SJCRH30 (cell line): ENCODE measurements at places on chromosomes 4 and X. TPM values are rescaled to one million over a fixed set of nuclear protein-coding genes. Genes with fewer than 3 reads are reported as not detected.

Gene TRIM61
- not detected in 2 replicates for total RNA-seq

Gene CD99
- 156 and 166 TPM in 2 replicates for total RNA-seq

Gene PDGFC
- 14.1 and 14.6 TPM in 2 replicates for total RNA-seq

Gene TMEM150C
- total RNA-seq: 0.65 and 0.66 TPM in 2 replicates

Gene ASB5
- total RNA-seq: 6.4 and 7.3 TPM in 2 replicates

Gene SYTL5
- 0.25 and 0.28 TPM in 2 replicates for total RNA-seq

Gene HPRT1
- total RNA-seq: 20.6 and 24.0 TPM in 2 replicates

Gene RTL3
- 0.05 TPM in 1 of 2 replicates, not detected in the other for total RNA-seq

Gene SLC16A2
- 46.0 and 49.3 TPM in 2 replicates for total RNA-seq

Gene ARHGEF38
- not detected in 2 replicates for total RNA-seq

Gene FAM133A
- total RNA-seq: not detected in 2 replicates

Gene THAP9
- 13.0 and 15.3 TPM in 2 replicates for total RNA-seq

DNA sequence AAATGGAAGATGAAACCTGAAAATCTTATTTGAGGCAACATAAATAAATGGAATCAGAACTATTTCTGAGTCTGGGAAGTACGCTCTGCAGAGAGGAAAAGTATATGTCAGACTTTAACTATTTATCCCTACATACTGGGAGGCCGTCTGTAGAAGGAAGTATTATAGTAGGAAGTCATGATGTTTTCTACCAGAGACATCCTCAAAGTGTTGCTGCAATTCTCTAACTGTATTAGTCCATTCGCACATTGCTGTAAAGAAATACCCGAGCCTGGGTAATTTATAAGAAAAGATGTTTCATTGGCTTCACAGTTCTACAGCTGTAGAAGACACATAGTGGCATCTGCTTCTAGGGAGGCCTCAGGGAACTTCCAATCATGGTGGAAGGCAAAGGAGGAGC is 88.7 kb upstream of the TBL1X start:
- DNase-seq: no peak

DNA sequence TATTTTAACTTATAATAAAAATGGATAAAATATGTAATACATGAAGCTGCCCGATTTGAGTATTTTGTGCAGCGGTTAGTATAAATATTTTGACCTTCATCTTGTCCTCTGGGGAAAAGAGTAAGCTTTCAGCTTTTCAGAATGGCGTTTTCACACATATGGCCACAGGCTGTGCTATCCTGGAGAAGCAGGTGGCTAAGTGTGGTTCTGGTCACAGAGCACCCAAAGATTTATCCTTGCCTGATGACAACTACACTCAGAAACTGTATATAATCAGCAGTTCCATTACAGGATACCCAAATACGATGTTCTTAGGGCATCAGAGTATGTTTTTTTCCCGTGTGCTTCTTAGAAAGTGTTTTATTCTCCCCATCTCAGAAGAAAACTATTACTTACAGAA is 42.3 kb upstream of the ANK2 start:
- peak; percentile 11 for DNase-seq

DNA sequence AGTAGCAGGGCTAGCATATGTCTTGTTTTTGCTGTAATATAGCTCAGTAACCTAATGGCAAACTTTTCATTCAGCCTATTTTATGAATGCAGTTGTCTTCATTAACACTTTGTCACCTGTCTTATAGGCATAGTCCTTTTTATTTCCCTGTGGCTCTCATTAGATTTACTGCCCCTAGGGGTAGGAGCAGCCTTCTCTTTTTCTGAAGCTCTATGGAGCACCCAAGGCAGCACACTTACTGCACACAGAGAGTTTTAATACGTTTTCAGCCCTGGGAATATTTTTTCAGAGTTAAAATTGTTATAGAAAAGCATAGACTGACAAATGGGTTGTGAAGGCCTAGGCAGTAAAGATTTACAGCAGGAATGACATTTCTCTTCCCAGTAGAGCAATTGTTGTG is 406.8 kb downstream of the TMA16 start:
- no peak for DNase-seq

GRCh38 chr4:88158489-88159228 is at the start of gene ABCG2:
ABCG2 (minus strand) TSS chr4:88158639; CDS start chr4:88139995, 18,644 bp downstream.
- peak; percentile 24 for DNase-seq

DNA sequence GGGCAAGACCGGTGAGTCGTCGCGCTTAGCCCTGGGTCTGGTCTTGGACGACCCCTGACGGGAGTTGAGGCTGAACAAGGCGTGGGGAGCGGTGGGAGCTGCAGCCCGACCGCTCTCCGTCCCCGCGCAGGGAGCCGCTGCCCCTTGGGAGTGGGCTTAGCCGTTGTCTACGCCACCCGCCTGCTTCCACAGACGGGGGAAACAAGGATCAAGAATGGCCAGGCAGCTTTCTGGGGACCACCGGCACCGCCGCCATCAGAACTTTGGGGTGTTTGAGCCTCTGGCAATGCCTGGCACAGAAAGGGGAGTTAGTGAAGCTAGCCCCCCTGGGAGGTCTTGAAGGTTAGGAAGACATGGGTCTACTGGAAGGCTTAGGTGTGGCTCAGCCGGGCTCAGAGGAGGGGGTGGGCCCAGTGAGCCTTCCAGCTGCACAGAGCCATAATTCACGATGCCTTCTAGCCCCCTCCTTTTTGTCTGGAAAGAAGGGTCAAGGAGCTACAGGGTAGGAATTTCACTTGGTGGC is 583 bp downstream of the RASL11B start:
- peak; percentile 49 for DNase-seq

DNA sequence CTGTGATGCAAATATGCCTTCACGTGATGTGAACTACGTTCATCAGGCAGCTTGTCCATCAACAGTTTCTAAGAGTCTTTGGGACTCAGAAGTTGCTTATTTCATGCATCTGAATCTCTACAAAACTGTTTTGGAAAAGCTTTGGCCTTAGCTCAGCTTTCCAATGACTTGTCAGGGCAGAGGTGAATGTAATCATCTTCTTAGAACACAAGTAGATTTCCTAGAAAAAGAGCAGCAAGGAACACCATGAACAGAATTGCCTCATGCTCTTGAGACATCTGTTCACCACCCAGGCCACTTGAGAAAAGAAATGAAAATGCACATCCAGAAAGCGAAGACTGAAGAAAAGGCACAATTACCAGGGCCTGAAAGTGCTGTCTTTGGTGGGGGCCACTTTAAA is 105.8 kb upstream of the PDHA1 start:
- no peak for DNase-seq

DNA sequence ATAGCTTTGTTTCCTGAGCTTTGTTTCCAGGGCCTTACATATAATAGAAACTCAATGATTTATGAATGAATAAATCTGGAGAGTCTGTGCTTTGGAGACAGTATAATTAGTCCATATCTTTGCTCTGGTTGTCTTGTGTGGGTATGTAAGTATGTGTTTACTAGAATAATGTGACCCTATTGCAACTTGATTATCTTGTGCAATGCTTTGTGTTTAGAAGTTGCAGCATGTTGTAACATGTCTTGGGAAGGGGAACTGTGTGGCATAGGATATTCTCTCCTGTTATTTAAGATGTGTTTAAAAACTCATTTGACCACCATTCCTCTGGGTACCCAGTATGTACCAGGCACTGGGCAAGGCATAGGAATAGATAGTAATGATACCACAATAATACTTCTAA is 6.1 kb downstream of the SPATA18 start:
- DNase-seq: no peak

GRCh38 chrX:9845578-9845952 is 59.3 kb downstream of the SHROOM2 start:
- no peak for DNase-seq

DNA sequence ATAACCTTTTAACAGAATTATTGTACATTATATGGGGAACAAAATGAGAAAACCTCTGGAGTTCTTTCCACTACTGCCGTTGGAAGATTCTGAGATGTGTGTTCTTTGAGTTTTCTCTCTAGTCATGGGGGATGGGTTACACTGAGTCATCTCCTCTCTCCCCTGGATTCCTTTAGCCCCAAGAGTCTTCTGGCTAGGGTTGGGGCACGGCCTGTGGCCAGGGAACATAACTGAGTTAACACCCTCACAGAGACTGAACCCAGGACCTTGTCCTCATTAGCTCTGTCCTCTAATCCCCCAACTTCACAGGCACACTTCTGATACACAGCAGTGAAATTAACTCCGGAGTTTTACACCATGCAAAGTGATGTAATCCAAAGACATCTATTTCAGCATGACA is 142.3 kb upstream of the F9 start:
- DNase-seq: no peak
